Natural killer cell treated with Interleukin-12 subunit alpha and Interleukin-12 subunit beta and Interleukin-15 and Interleukin-18, amount 100 ng/mL, for 72 hours (primary cell): ENCODE measurements at places on chromosomes 7 and 10. TPM values are rescaled to one million over a fixed set of nuclear protein-coding genes. Genes with fewer than 3 reads are reported as not detected.

DNA sequence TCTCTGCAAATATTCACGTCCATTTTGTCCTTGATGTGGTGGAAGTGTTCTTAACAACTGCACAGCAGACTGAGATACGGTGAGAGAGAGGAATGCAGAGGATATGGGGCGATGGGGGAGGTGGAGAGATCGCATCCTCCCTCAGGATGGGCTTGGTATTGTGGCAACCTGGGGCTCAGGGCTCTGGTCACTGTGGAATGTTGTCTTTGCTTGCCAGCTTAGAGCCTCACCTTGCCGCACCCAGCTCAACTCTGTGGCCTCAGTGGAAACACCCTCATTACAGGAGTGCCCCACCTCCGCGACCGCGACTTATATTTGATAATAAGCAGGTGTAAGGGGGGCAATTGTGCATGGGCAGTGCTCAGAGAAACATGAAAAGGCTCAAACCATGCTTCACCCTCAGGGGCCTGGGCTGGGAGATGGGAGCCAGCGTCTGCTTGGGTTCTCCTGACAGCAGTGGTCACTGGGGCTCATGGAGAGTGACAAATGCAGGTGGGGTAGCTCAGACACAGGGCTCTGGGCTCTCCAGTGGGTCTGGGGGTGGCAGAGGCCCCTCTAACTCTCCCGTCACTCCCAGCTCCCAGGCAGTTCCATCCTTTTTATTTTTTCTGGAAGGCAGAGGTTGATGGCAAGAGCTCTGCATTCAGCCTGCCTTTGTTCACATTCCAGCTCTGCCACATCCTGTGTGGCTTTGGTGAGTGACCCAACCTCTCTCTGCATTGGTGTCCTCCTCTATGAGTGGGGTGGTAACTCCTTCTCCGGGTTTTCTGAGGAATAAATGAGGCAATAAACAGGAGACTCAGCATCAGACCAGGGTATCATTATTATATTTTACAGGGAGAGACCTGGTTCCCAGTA is 43.1 kb upstream of the EMX2 start:
- DNase-seq = no peak

DNA sequence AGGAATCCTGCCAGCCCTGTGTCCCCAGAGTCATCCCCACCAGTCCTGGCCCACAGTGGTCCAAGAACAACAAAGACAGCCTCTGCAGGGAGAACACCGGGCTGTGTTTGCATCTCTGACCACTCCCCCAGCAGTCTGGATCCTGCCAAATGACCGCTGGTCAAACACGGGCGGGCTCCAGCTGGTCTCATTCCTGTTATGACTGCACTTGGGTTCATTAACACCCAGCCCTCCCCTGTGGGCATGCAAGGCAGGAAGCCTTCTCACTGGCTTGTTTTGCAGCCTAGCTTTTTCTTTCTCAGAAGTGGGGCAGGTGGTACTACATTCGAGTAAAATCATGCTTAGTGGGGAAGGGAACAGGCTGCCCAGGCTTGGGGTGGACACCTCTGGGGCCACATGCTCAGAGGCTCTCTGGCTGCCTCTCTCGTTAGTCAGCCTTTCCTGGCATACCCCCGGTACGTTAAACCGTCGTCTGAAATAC is 190.0 kb downstream of the PLXNA4 start:
- no peak for DNase-seq

- no peak for DNase-seq
Measured at GRCh38 chr7:101991860-101992259, 174.4 kb downstream of the CUX1 start.

DNA sequence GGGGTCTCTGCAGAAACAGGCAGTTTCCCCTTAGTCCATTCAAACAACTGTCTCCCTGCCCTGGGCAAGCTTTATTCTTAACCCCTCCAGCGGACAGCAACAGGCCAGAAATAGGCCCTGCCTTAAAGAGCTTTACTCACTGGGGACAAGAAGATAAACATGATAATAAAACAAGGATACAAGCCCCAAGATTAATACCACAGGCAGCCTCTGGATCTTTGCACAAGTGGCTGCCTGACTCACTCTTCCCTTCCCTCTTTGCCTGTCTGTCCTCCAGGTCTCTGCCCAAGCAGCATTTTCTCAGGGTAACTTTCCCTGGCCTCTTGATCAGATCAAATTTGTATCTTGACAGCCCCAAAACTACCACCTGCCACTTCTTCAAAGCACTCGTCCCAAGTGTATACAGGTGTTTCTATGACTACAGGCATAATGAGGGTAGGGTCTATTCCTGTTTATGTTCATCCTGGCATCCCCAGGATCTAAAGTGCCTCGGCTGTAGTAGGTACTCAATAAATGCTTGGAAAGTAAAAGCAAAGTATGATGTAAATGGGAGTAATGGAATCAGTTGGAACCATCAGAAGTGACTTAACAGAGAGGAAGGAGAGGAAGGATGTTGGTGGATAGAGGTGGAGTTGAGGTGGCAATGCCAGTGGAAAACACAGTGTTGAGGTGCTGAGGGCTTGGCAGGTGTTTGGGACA is 7.0 kb upstream of the CAMK2G start:
- no peak for DNase-seq

DNA sequence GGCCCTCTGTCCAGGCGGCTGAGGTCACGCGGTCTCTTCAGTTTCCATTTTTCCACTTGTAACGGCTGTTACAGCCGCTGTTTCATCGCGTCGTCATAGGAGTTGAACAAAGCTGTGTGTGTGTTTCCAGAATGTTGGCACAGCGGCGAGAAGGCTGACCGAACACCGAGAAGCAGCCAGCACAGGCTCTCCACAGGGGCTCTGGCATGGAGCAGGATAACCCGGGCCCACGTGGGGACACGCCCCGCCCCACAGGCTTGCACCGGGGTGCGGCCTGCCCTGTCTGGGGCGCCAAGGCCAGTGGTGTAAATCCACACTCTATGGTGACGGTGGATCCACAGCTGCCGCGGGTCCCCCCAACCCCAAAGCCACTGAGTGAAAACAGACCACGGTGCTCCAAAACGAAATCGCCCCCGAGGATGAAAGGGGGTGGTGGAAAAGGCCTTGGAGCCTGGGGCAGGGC is 448.2 kb downstream of the DNAJB6 start:
- no peak for DNase-seq

DNA sequence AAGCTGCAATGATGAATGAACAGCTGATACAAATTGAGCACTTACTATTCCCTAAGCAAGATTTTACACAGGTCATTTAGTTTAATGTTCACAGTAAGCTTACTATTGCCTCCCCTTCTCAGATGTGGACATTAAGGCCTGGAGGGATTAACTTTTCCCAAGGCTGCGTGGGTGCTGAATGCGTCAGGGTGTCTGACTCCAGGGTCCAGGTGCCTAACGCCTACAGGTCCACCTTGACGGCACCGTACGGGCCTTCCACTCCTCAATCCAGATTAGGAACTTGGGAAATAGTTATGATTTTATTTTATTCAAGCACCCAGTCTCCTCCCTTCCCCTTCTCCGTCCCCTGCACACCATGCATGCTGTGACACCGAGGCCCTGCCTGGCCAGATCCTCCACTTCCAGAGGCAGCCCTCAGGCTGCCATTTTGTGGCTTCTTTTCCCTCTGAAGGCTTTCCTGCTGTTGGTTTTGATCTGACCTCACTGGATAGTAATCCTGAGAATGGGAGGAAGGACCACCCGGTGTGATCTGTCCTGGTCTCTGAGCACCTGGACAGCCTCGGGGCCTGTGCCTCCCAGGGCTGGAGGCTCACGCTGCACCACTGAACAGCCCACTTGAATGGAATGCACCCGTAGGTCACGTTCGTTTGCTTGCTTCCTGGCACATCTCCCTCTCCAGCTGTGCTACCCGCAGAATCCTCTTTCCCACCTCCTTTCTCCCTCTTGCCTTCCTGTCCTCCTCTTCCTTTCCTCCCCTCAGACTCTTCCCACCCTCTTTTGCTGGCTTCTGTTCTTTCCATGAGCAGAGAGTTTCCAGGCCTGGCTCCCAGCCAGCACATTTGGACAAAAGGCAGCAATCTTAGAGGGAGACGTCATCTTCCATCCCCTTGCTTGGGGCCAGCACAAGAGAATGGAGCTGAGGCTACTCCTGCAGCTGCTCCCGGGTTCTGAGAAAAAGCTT is 14.4 kb downstream of the DENND2A start:
- DNase-seq = no peak

ZMIZ2 gene
- total RNA-seq = 108 TPM

ZNF727 gene
- 0.76 TPM for total RNA-seq

ANXA8 gene
- total RNA-seq = not detected

CADPS2 gene
- not detected for total RNA-seq

FGFR2 gene
- 0.73 TPM for total RNA-seq

SYT15B gene
- not detected for total RNA-seq

NKX2-3 gene
- total RNA-seq = not detected
